Activated CD4-positive, alpha-beta memory T cell treated with anti-CD3 and anti-CD28 coated beads for 36 hours (primary cell): ENCODE measurements at places on chromosomes 12 and 14.

DNA sequence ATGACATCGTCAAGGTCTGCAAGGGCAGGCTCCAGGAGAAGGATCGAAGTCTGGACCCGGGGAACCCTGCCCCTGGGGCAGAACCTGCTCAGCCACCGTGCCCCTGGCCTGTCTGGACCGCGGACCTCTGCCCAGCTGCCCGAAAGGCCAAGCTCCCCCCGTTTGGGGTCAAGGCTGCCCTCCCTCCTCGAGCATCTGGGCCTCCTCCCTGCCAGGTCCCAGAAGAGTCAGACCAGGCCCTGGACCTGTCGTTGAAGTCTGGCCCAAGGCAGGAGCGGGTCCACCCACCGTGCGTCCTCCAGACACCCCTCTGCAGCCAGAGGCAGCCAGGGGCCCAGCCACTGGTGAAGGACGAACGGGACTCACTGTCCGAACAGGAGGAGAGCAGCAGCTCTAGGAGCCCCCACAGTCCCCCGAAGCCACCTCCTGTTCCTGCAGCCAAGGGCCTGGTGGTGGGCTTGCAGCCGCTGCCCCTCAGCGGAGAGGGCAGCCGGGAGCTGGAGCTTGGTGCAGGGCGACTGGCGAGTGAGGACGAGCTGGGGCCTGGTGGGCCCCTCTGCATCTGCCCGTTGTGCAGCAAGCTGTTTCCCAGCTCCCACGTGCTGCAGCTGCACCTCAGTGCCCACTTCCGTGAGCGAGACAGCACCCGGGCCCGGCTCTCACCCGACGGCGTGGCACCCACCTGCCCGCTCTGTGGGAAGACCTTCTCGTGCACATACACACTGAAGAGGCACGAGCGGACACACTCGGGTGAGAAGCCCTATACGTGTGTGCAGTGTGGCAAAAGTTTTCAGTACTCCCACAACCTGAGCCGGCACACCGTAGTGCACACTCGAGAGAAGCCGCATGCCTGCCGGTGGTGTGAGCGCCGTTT, 856 bp downstream of the ZBTB42 start:
- no peak for DNase-seq

DNA sequence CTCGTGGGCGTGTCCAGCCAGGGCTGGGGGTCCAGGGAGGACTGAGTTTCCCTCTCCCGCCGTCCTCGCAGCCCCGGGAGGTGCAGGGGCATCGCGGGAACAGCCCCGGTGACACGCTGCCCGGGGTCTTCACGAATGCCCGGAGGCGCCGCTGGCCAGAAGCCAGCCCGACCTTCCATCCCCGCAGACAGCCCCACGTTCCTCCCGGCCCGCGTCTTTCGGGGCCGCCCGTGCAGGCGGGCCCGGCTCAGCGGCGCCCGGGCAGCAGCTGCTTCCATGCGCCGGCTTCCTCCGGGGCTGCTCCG, 827 bp upstream of the TEDC1 start:
- DNase-seq, result no peak

DNA sequence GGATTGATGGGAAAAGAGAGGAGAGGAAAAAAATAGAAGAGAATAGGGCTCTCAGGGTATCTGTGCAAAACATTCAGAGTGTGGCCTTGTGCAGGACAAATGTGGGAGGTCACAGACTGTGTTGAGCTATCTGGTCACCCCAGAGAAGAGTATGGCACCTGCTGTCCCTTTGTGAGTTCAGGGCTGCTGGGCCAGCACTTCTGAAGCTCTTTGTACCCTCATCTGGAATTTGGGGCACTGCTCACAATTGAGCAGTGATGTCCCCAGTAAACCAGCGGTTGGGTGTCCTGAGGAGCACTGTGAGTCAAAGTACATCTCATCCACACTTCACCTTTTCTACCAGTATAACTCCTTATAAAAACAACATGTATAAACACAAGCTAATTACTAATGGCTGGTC, 2.6 kb upstream of the KRT81 start:
- no peak for DNase-seq

- DNase-seq, result no peak
Measured at GRCh38 chr14:30078811-30079402, 151.3 kb upstream of the PRKD1 start.

- no peak for DNase-seq
Measured at GRCh38 chr12:27873010-27873409, 93.0 kb upstream of the MANSC4 start.

- DNase-seq, result no peak
Measured at GRCh38 chr14:28913056-28913455, 146.5 kb downstream of the FOXG1 start.

DNA sequence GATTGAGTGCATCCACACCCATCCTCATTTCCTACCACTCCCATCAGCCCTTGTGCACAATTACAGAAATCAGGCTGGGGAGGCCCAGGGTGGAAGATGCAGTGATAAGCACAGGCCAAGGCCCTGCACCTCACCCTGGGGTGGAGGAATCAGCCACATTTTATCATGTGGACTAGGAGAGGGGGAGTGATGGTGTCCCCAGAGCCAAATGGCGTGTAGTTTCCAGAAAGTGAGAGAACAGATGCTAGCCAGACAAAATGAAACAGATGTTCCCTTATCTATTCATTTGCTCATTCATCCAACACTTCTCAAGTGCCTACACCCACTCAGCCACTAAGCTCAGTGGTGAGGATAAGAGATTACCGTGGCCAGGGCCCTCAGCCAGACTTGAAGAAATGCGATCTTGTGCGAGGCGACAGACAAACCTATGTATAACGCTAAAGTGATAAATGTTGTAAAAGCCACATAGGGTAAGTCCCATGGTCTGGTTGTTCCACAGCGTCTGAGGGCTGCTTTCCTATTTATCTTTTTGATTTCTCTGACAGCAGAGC, 93.6 kb downstream of the STAB2 start:
- DNase-seq, result peak; percentile 17

GRCh38 chr12:75477137-75477536, 3.4 kb upstream of the GLIPR1 start:
- no peak for DNase-seq
